ENCODE measurements at places on chromosomes 2 and 18.

- no peak for DNase-seq
Observed at GRCh38 chr18:54964741-54965140, 5.5 kb upstream of the CCDC68 start.

- DNase-seq = no peak
Observed at GRCh38 chr2:233584210-233584609, 17.6 kb upstream of the USP40 start.

- DNase-seq = no peak
Observed at GRCh38 chr2:66948234-66948633, 448.9 kb upstream of the ETAA1 start.

- no peak for DNase-seq
Observed at GRCh38 chr2:79219383-79219988, 59.9 kb upstream of the REG3A start.

DNA sequence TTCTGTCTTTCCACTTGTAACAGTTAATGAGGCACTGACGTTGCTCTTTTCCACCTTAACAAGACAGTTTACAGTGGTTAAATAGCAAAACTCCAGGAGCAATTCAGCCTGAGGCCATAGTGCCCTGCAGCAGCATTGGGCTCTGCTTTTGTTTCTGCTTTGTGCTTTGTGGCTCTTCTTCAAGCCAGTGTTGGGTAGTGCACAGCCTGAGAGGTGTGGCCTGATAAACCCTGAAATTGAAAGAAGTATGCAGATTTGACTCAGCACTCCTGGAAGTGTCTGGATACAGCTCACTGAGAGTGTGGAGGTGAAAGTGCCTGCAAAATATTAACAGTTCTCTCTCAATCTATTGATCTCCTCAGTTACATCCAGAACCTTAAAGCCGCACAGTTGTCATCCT is 63.0 kb downstream of the STK25 start:
- DNase-seq = no peak

DNA sequence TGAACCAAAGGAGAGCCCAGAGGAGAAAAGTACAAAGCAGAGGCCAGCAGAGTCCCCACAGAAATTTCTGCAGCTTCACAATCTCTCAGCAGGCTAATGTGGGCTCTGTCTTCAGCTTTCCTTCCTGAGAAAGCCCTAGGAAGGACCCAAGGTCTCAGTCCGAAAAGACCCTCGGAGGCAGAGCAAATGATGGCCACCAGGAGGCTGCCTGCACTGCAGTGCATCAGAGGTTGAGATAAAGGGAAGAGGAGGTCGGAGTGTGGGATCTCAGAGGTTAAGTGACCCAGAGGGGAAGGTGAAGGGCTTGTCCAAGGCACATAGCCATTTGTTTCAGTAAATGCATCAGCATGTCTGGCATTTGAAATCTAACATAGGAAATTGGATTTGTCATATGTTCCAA is 299.1 kb upstream of the SLC14A2 start:
- DNase-seq = no peak

DNA sequence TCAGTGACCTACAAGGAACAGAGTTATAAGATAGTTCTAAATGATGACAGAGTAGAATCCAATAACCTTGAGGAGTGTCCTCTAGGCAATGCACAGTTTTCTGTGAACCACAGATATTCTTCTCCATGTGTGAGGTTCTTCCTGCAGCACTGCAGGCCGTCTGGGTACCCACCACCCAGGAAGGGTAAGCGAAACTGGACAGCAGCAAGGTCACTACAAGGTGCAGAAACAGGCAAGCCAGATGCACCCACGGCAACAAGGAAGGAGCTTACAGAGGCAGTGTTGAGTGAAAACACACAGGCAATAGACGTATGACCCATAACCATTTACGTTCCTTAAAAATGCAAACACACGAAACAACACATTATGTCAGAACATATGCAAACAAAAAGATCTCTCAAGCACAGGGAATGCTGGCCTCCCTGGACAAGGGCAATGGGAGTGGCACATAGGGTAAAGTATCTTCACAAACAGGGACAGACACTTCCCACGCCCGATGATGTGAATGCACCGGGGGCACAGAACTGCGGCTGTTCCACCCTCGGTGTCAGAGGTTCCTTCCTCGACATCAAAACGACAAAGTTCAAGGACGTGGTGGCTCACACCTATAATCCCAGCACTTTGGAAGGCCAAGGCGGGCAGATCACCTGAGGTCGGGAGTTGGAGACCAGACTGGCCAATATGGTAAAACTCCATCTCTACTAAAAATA is 84.1 kb downstream of the NDUFA10 start:
- DNase-seq = no peak

DNA sequence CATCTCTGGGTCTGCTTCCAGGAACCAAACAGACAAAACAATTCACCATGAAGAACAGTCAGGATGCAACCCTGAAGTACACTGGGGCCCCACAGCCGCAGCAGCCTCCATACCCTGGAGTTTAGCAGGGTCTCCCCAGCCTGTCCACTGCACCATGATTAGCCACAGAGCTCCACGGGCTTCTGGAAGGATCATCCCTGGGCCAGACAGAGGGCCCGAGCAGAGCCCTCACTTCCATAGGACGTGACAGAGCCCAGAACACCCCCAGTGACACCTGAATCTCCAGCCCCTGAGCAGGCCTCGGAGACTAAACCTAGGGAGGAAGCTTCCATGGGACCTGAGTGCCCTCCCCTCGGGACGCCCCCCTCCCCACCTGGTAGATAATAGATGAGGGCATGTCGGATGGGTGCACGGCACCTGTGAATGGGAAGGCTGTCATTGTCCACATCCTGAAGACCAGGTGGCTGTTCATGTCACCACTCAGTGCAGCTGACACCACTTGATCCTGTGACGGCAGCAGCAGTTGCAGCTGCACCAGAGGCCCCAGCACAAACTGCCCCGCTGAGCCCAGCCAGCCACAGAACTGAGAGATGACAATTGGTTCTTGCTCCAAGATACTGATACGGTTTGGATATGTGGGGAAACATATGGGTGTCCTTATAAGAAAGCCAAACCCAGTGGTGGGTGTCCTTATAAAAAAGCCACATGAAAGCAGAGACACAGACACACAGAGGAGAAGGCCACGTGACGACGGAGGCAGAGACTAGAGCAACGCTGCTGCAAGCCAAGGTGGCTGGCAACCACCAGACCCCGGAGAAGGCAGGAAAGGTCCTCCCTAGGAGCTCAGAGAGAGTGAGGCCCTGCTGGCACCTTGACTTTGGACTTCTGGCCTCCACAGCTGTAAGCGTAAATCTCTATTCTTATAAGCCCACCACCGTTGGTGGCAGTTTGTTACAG is 23.2 kb downstream of the KIF1A start:
- no peak for DNase-seq

DNA sequence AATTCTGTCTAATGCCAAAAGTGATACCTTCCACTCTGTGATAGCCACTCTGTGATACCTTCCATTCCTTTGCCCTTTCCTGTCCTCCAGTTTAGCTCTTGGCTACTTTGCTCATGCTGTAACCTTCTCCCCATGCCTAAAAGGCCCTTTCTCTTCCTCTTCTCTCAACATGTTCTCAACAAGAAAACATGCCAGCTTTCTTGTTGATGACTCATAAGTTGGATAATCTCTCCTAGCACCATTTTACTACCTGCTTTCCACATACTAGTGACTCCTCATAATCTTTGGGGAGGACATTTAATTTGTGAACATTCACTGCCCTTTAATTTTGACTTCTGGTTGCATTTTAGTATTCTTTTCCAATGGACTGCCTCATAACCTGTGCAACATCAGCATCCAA is 55.9 kb upstream of the NT5C1B start:
- DNase-seq = no peak

GRCh38 chr2:177429688-177430325 is 37.2 kb downstream of the AGPS start:
- no peak for DNase-seq

DNA sequence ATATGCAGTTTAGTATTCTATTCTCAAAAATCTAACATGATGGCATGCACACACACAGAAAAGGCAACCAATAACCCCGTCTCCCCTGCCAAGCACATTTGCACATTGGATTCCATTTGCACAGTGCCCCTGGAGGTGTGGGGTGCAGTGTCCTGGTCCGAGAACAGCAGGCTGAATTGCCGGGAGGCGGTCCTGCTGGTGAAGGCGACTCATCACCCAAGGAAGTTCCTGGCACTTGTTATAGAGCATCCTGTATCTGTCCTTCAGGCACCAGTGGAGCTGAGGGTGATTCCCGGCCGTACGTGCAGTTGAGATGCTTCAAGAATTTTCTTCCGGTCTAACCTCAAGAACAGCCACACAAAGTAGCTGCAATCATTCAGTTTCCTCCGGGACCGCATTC is 73.0 kb upstream of the RAB12 start:
- no peak for DNase-seq

GRCh38 chr2:56224316-56224715 is 40.5 kb downstream of the CCDC85A start:
- no peak for DNase-seq

DNA sequence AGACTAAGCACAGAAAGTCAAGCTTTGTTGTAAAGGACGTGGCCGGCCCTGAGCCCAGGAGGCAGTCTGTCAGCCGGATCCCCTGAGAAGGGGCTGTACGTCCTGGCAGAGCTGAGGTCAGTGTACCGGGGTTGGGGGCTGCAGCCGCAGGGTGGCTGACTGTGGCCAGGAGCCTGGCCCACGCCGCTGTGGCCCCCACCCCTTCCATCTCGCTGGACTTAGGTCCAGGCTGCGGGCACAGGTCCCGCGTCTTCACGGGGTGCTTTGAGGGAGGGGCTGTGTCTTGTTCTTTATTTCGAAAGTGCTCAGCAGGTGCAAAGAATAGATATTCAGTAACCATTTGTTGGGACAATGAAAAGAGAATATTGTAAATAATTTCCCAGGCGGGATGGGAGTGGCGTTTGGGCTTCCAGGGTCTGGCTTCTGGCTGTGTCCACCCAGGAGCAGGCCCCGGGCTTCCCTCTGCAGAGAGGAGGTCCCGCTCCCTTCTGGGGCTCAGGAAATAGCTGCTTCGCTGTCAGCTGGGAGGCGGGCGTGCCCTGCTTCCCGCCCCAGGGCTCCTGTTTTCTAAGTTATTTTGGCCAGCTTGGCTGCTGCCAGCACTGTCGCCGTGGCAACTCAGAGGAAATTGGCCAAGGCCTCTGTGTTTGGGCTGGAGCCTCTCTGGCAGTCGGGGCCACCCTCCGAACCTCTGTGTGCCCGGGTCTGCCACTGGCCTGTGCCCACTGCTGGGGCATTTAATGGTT is 7.4 kb downstream of the NFATC1 start:
- DNase-seq = no peak

GRCh38 chr2:171531836-171532450 is 9.7 kb downstream of the CYBRD1 start:
- no peak for DNase-seq

DNA sequence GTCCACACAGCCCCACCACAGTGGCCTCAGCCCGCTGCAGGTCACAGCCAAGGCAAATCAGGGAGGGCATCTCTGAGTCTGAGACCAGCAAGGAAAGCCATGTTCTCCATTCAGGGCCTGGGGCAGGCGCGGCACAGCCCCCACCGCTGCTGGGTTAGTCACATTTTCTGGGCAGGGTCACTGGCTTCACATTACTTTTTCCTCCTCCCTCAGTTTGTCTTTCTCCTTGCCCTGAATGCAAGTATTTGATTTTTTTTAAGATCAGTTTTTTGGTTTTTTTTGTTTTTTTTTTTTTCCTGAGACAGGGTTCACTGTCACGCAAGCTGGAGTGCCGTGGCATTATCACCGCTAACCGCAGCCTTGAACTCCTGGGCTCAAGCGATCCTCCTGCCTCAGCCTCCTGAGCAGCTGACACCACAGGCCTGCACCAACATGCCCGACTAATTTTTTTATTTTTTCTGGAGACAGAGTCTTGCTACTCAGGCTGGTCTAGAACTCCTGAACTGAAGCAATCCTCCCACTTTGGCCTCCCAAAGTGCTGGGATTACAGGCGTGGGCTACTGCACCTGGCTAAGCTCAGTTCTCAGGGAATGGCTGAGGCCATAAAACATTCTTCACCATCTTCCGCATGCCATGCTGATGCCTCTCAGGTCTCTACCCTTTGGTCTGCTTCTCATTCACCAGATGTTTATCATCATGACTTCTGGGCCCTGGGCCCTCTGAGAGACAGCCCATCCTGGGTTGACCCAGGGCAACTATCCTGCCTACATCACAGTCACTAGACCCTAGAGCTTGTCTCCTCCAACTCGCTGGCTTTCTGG is 628 bp upstream of the CAPG start:
- no peak for DNase-seq

GRCh38 chr2:233117351-233117750 is 57.2 kb downstream of the INPP5D start:
- no peak for DNase-seq

- no peak for DNase-seq
Observed at GRCh38 chr2:204550751-204551511, 5.7 kb downstream of the PARD3B start.

- DNase-seq = no peak
Observed at GRCh38 chr2:180882959-180883358, 97.4 kb upstream of the UBE2E3 start.

- no peak for DNase-seq
Observed at GRCh38 chr2:128196471-128196931, 105.5 kb downstream of the UGGT1 start.

- no peak for DNase-seq
Observed at GRCh38 chr2:102506743-102507142, 33.7 kb downstream of the SLC9A4 start.

- no peak for DNase-seq
Observed at GRCh38 chr2:121532347-121532766, 1.7 kb downstream of the RNU4ATAC start.

GRCh38 chr2:191032588-191033429 is 18.8 kb upstream of the STAT1 start:
- no peak for DNase-seq

DNA sequence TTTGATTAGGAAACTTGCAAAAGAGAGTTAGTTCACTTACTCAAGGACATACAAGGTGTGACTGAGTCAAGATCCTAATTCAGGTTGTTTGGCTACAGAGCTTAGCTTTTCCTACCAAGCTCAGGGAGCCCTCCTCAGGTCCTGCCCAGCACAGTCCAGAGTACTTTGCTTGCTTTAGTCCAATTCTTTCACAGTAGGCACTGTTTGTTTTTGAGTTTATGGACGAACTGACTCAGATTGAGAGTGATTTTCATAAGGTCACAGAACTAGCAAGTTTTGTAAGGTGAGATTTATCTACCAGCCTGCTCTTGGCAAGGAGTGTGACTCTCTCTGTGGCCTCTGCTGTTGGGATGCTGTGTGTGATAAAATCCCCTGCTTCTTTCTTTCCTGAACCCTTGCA is 310.5 kb downstream of the PTPRM start:
- DNase-seq = no peak

All from stimulated activated CD8-positive, alpha-beta memory T cell treated with anti-CD3 and anti-CD28 coated beads, Interleukin-2, amount 100 ng/mL, for 48 hours (primary cell).